GM03348 (cell line): ENCODE measurements at places on chromosomes 5 and 9.

GRCh38 chr5:5155617-5156016 lies 15.5 kb downstream of the ADAMTS16 start:
- no peak for DNase-seq

- no peak for DNase-seq
Observed at GRCh38 chr9:135696446-135696845, 2.8 kb downstream of the SOHLH1 start.

DNA sequence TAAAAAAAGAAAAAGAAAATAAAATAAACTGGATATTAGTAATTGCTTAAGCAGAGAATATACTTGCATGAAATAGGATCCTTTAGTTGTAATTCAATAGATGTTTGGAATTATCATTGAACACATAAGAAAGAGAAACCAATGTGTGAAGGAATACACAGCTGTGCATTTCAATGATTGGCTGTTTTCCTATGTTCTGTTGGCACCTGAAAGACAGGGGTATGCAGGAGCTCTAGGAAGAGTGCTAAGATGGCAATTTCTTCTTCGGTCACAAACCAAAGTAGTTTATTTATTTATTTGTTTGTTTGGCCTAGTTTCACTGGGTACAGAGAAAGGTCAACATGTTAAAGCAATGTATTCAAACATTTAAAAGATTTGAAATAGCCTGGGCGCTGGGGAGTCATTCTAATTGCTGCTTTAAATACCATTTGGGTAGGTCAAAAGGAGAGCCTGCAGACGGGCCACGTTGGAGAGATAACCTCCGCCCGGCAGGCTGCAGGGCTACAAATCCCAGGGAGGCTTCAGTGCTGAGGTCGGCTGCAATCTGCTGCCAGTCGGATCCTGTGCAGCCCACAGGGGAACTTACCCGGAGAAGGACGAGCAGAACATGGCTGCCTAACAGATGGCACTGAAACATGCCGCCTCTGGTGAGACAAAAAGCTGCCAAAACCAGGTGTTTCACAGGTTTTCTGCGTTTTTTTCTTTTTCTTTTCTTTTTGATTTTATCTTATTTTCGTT lies 154.2 kb upstream of the TYRP1 start:
- DNase-seq, result peak; percentile 3

GRCh38 chr5:150058480-150059126 lies 27.8 kb downstream of the CSF1R start:
- DNase-seq, result peak; percentile 83
